Ovary (tissue), 10 donors: ENCODE measurements at places on chromosomes 12 and 14. TPM values are rescaled to one million over a fixed set of nuclear protein-coding genes. Genes with fewer than 3 reads are reported as not detected.
A peak's percentile ranks its signal among the peaks of the same experiment; 100 is the strongest.

DNA sequence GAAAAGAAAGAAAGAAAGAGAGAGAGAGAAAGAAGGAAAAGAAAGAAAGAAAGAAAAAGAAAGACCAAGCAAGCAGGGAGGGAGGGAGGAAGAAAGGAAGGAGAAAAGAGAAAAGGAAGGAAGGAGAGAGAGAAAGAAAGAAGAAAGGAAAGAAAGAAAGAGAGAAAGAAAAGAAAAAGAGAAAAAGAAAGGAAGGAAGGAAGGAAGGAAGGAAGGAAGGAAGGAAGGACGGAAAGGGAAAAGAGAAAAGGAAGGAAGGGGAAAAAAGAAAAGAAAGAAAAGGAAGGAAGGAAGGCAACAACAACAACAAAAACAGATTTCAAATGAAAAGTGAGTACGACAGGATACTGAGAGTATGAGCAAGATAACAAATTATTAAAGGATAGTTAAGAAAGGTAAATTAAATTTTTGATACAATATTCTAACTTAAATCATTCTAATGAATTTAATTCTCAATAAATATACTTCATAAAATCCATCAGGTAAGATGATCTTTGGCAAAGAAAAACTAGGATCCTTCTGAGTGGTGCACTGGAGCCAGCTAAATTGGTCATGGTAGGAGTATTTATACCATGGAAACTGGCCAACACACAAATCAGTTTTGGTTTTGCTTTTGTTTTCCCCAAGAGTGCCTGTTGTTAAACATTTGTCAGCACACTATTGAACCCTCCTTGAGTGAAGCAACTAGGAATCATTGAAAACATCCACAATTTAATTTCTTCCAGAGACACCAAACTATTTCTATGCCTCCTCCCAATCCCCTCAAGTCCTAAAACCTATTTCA lies 56.1 kb upstream of the DYRK2 start:
- no peak for DNase-seq
- no peak overlapping the region for H3K4me3 ChIP-seq
- no peaks in the 10 kb centered on the region for H3K36me3 ChIP-seq

DNA sequence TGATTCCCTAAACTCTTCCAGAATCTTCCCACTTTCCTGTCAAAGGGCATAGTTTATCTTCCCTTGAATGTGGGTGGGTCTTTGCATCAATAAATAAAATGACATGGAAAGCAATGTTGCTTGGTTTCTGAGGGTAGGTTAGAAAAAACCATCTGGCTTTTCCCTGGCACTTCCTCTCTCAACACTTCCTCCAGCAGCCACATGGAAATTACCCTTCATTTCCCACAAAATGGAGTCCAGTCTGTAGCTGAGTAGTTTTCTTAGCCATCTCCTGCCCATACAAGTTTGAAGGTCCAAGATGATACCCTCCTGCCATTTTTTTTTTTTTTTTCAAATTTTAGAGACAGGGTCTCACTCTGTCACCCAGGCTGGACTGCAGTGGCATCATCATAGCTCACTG lies 11.1 kb upstream of the NDUFA12 start:
- H3K27ac ChIP-seq = no peak overlapping the region
- DNase-seq = no peak
- no peaks in the 10 kb centered on the region for H3K27me3 ChIP-seq
- no peak overlapping the region for H3K4me3 ChIP-seq
- H3K36me3 ChIP-seq = no peaks in the 10 kb centered on the region

GRCh38 chr12:44875417-44875953 lies 630 bp downstream of the NELL2 start:
- no peaks in the 10 kb centered on the region for H3K4me1 ChIP-seq
- peak overlapping the region; percentile 41 for H3K4me3 ChIP-seq
- H3K27me3 ChIP-seq = no peaks in the 10 kb centered on the region

DNA sequence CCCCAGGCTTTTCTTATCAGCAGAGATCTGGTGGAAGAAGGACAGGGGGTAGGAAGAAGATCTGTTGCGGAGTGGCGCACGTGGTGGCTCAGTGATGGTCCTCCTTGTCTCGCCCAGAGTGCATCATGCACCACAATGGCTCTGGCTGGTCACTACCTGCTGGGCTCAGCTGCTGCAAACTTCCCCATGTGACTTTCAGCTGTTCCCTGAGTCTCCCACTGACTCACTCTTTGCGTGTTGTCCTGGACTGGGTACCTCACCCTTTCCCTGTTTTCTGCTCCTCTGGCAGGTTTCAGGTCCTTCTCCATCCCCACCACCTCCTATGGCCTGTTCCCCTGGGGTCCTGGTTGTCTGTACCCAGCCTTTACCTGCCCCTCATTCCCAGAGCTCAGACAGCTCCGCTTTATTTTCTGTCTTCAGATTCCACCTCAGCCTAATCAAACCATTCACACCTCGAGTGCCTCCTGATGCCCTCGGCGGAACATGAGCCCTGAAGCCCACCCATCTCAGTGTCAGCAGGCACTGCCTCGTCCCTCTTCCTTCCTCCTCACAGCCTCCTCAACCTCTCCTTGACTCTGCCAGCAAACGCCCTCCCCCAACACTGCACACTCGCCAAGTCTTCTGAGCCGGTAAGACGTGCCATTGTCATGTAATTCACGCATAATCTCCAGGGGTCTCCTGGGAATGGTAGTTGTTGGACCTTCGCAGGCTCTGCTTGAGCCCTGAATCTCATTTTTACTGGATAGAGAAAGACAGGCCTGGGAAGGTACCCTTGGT lies 1.8 kb downstream of the C1R start:
- H3K36me3 ChIP-seq = no peaks in the 10 kb centered on the region
- DNase-seq = no peak

GRCh38 chr12:131117438-131118245 lies 163.9 kb downstream of the ADGRD1 start:
- H3K4me3 ChIP-seq = no peak overlapping the region
- H3K4me1 ChIP-seq = no peaks in the 10 kb centered on the region
- no peaks in the 10 kb centered on the region for H3K27me3 ChIP-seq
- no peaks in the 10 kb centered on the region for H3K36me3 ChIP-seq
- H3K27ac ChIP-seq = no peak overlapping the region

- H3K36me3 ChIP-seq = no peaks in the 10 kb centered on the region
- no peak for DNase-seq
- no peak overlapping the region for H3K4me3 ChIP-seq
- no peak overlapping the region for H3K27ac ChIP-seq
- no peaks in the 10 kb centered on the region for H3K4me1 ChIP-seq
Measured at GRCh38 chr14:86613126-86613525, 1083.2 kb downstream of the FLRT2 start.

GRCh38 chr12:21296751-21297406 lies 37.8 kb downstream of the SLCO1A2 start:
- no peaks in the 10 kb centered on the region for H3K27me3 ChIP-seq
- H3K4me3 ChIP-seq = no peak overlapping the region
- no peaks in the 10 kb centered on the region for H3K36me3 ChIP-seq
- DNase-seq = no peak
- no peaks in the 10 kb centered on the region for H3K4me1 ChIP-seq

The FZD10 gene
- 0.08 TPM for total RNA-seq

The ADAMTS20 gene
- 0.23 TPM for total RNA-seq
